Right hindlimb (tissue), 1 donor: ENCODE measurements at places on chromosomes 2 and 18.

DNA sequence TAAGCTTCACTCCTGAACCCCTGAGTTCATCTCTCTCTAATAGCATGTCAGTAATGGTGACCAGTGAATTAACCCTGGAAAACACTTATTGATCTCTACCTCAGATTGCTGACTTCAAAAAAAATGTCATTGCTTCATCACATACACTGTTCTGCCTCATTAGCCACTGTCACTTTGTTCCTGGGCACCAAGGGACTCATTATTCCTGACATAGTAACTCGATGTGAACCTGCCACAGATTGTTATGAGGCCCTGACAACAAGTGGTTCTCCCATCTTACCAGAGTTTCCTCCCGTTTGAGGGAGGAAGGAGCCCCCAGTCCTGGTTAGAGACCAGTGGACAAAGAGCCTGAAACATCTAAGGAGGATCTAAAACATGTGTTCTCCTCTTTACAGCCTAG, 403.3 kb upstream of the SMIM21 start:
- DNase-seq: no peak

DNA sequence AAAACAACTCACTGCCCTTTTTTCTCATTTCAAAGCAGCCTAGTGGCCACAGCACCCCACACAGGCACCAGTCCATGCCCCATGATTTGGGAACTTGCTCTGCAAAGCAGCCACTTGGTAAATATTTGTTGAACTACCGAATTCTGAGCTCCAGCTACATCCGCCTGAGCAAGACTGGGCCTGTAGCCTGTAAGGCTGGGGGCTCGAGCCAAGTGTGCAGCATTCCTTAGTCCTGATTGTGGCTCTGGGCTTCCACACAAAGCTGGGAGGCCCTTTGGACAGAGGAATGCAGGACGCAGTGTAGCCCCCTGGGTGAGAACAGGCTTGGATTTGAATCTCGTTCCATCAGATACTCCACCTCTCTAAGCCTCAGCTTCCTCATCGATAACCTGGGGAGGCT, 88.4 kb downstream of the ACTR2 start:
- peak; percentile 78 for DNase-seq

GRCh38 chr18:11387880-11388279, 221.5 kb upstream of the SLC35G4 start:
- peak; percentile 30 for DNase-seq

DNA sequence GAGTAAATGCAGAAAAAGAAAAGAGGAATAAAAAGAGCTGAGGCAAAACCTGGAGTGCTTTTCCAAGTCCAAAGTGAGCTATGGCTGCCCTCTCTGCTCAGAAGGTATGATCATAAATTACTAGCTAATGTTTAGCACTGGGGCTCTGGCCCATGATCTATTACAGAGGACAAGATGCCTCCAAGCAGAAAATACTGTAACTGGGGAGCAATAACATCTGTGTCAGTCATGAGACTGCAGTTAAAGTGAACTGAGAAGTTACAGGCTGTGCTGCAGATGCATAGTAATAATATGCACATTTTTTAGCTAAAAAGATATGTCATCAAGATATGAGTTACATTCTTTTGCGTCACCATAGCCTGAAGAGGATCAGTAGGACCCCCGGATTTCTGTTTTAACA, 209.4 kb upstream of the RBBP8 start:
- no peak for DNase-seq

DNA sequence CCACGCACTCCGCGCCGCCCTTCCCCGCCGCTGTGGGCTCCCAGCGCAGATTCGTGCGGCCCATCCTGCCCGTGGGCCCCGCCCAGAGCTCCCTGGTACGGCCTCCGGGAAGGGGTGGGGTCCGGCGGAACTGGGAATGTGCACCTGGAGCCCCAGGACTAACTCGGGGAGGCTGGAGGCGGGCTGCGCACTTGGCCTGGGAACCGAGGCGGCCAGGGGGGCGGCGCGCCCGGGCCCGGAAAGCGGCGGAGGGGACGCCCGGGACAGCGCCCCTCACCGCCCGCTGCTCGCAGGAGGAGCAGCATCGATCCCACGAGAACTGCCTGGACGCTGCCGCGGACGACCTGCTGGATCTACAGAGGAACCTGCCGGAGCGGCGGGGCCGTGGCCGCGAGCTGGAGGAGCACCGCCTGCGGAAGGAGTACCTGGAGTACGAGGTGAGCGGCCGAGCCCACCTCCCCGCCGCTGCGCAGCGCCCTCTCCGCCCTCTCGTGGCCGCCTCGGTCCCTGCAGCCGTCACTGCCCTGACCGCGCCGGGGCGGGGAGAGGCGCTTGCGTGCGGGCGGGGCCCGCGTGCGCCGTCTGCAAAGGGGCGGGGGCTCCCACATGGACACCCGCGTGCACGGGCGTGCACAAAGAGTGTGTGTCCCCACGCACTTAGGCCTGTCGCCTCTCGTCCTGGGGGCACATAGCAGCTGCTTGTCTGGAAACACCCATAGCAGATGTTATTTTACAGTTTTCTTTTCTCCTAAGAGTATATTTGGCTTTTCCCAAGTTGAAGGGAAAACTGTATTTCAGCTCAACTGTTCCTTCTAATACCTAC, 25.2 kb downstream of the PSD4 start:
- DNase-seq: peak; percentile 84

GRCh38 chr2:85963068-85963467, 74.3 kb upstream of the ST3GAL5 start:
- no peak for DNase-seq

- peak; percentile 30 for DNase-seq
Measured at GRCh38 chr18:31206787-31207381, 44.2 kb upstream of the DSC1 start.

DNA sequence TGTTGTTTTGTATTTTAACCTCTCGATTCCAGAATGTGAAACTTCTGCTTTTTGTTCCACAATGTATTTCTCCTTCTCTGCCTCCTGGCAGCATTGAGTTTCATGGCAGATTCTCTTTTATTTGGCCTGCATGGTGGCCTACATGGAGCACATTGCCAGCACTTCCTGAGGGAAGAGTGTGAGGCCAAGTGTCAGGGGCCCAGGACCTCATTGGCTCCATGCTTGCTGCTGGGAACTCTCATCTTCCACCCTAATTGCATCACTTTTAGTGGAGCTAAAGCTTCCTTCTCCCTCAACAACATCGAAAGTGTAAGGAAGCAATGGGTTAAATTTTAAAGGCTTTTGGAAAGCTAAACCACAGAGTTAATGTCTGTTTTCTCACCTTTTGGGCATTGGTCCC, 9.5 kb downstream of the TRIB2 start:
- no peak for DNase-seq

DNA sequence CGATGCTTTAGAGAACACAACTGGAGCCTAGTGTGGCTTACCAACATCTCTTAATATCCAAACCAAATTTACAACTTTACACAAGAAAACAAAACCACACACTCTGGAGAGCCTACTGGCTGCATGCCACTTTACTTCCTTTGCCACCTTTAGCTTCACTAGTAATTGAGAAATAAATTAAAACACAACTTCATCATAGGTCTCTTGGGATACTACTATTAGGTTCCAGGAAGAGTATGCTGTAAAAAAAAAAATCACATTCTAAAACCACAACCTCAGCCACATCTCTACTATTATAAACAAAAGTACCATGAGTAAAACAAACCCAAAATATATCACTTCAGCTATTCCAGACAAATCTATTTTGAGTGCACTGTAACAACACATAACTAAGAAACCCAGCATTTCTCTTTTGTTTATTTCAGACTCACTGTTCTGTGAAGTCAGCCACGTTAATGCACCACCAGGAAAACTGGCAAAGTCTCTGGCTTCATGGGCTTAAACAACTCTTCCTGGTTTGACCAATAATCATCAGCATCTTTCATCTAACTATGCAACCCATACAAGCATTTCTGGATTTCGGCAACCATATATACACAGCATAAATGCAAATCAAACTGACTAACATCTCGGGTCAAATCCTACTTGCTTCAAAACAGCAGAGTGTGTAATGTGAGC, 59.1 kb downstream of the REV1 start:
- DNase-seq: no peak

- DNase-seq: no peak
Measured at GRCh38 chr2:25312958-25313710, 28.6 kb downstream of the DNMT3A start.

DNA sequence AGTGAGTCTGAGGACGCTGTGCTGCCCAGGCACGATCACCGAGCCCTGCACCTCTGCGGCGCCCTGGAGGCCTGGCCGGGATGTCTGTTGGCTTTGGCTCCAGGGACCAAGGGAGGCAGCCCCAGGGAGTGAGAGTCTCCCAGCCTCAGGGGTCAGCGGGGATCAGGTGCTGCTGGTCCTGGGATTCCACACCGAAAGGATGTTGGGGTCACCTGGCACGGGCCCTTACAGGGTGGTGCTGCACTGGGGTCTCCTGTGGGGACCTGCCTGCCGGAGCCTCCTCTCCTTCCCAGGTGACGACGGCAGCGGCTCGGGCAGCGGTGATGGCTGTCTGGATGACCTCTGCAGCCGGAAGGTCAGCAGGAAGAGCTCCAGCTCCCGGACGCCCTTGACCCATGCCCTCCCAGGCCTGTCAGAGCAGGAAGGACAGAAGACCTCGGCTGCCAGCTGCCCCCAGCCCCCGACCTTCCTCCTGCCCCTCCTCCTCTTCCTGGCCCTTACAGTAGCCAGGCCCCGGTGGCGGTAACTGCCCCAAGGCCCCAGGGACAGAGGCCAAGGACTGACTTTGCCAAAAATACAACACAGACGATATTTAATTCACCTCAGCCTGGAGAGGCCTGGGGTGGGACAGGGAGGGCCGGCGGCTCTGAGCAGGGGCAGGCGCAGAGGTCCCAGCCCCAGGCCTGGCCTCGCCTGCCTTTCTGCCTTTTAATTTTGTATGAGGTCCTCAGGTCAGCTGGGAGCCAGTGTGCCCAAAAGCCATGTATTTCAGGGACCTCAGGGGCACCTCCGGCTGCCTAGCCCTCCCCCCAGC, 30.5 kb downstream of the GPC1 start:
- peak; percentile 10 for DNase-seq

DNA sequence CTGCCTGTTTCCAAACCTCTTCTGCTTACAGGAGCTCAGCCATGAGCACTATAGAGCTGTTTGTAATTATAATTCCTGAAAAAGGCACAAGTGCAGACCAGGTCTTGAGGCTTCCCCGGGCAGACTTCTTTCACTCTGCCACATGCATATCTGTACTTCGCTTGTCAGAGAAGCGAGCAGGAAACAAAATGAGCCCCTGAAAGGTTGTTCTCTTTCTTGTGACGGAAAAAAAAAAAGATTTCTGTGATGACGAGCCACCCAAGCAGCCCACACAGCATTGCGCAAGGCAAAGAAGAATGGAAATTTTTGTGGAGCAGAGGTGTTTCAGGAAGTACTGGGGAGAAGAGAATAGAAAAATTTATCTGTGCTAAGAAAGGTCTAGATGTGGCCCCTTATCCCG, 54.0 kb upstream of the LINC00305 start:
- DNase-seq: no peak

- no peak for DNase-seq
Measured at GRCh38 chr2:162914161-162914560, 75.6 kb upstream of the KCNH7 start.

DNA sequence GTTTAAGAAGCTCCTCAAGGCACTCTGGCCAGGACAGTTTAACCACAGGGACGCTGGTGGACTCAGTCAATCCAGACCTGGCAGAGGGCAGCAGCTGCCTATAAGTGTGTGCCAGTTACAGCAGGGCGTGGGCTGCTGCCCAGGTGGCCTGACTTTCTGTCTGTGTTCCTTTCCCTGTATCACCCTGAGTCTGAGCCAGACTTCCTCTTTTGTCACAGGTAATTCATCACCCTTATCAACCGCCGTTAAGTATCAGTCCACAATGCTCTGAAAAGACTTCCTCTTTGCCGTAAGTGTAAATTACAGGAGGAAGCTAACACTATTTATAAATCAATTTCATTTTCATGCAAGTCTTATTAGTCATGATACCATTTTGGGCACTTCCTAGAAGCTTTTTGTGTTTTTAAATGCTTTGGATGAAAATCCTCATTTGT, 7.0 kb downstream of the LPIN1 start:
- no peak for DNase-seq
